ENCODE measurements at places on chromosomes 11 and 22.
A peak's percentile ranks its signal among the peaks of the same experiment; 100 is the strongest.

GRCh38 chr22:42855211-42855610, 1.9 kb downstream of the ARFGAP3 start:
- no peak for DNase-seq

DNA sequence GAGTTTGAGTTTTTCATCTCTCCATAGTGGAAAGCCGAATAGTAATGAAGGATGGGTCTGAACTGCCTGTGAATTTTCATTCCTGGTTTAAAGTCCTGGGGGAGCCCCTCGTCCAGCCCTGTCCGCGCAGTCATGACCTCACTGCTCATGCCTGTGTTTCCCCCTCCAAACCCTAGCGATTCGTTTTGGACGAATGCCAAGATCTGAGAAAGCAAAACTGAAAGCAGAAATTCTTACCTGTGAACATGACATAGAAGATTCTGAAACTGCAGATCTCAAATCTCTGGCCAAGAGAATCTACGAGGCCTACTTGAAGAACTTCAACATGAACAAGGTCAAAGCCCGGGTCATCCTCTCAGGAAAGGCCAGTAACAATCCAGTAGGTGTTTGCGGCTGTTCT, 30.5 kb downstream of the CDPF1 start:
- DNase-seq: no peak

- no peak for DNase-seq
Measured at GRCh38 chr22:48975886-48976285, 851.8 kb downstream of the BRD1 start.

- no peak for DNase-seq
Measured at GRCh38 chr11:74839446-74839845, 90.8 kb downstream of the RNF169 start.

- DNase-seq: no peak
Measured at GRCh38 chr11:77778118-77778517, 42.4 kb downstream of the RSF1 start.

GRCh38 chr11:17751558-17751957, 17.0 kb downstream of the KCNC1 start:
- DNase-seq: no peak

DNA sequence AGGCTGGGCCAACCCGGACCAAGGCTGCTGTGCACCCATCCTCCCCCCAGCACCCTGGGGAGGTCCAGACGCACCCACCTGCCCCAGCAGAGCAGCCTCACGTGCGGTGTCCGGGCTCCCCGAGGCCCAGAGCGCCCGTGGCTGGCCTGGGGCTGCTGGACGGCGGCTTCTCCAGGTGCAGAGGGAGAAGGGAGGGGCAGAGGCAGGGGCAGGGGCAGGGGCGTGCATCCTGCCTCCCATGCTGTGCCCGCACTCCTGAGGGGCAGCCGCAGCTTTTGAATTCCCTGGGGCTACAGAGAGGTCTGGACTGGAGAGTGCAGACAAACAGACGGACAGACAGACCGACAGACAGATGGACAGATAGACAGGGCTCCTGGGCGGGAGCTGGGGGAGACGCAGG, 83.6 kb upstream of the PRR5 start:
- no peak for DNase-seq

- no peak for DNase-seq
Measured at GRCh38 chr11:61042961-61043540, 59.2 kb upstream of the CD5 start.

DNA sequence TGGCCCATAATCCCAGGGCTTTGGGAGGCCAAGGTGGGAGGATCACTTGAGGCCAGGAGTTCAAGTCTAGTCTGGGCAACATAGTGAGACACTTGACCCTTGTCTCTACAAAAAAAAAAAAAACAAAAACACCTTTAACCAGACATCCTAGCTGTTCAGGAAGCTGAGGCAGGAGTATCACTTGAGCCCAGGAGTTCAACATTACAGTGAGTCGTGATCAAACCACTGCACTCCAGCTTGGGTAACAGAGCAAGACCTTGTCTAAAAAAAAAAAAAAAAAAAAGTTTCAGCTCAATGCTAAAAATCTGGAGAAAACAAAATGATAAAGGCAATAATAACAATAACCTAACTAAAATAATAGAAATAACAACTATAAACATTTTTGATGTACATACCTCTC, 22.6 kb upstream of the APLP2 start:
- no peak for DNase-seq

DNA sequence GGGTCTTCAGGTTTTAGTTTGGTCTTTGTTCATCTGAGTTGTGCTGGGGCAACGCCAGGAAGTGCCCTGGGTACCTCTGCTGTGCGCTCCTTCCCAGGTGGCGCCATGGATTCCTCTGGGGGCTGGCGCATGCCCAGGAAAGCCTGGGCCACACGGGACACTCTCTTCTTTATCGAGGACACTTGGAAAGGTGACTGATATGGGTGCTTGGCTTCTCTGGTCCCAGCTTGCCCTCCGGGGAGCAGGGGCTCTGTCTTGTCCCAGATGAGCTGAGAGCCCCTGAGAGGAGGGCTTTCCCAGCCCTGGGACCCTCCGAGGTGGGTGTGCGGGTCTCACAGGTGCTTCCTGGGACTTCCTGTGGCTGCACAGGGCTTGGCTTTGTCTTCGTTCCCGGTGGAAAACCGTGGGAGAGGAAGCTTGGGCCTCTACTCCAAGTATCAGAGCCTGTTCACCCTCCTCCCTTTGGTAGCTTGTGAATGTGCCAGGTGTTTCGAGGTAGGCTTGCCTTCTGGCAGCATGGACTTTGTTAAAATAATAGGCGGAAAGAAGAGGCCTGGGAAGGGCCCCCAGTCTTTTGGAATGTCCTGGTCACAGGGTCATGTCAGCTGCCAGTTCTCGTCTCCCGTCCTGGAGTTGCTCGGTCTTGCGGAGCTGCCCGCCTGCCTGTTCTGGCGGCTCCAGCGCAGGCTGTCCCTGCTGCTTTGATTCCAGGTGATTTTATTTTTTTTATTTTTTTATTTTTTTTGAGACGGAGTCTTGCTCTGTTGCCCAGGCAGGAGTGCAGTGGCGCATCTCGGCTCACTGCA, 10.1 kb upstream of the NEAT1 start:
- no peak for DNase-seq

- DNase-seq: no peak
Measured at GRCh38 chr11:133829566-133829965, 15.7 kb downstream of the SPATA19 start.

DNA sequence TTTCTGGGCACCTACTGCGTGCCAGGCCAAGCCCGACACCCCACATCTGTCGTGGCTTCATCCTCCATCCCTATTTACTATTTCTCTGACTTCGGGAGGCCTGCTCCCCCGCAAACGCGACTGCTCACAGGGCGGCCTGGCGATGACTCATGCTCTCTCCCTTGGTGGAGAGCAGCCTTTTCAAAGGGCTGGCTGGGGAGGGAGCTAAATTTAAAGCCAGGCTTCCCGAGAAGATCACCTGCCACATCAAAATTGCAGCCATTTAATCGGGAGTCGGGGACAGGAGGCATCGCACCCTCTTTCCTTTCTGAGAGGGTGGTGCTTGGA, 24.9 kb upstream of the SHISAL1 start:
- no peak for DNase-seq

DNA sequence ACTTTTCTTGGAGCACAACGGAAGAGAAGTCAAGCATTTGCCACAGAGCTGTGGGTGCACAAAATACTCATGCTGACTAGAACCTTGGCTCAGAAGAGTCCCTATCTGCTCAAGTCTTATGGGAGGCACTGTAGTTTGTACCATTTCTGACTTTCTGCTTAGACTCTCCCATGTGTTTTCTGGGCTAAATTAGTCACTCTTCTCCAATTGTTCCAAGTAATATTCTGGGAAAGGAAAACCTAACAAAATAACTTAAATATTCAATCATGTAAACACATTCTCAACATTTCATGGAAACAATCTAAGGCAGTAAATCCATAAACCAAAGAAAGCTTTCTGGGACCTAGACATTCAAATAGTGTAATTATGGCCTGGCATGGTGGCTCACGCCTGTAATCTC, 220.7 kb downstream of the SWAP70 start:
- no peak for DNase-seq

GRCh38 chr22:49017482-49018329, 810.0 kb downstream of the BRD1 start:
- DNase-seq: no peak

DNA sequence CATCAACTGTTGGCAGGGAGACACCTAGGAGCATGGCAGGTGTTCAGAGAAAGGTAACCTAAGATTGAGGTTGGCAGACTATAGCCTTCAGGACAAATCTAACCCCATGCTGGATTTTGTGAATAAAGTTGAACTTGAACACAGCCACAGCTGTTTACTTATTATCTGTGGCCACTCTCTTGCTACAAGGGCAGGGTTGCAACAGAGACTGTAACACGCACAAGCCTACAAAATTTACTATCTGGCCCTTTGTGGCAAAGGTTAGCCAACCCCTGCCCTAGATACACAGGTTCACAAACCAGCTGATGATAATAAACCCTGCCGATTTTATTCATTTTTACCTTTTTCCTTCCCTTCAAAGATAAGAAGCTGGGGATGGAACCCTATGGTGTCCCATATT, 2.5 kb downstream of the THYN1 start:
- DNase-seq: no peak

DNA sequence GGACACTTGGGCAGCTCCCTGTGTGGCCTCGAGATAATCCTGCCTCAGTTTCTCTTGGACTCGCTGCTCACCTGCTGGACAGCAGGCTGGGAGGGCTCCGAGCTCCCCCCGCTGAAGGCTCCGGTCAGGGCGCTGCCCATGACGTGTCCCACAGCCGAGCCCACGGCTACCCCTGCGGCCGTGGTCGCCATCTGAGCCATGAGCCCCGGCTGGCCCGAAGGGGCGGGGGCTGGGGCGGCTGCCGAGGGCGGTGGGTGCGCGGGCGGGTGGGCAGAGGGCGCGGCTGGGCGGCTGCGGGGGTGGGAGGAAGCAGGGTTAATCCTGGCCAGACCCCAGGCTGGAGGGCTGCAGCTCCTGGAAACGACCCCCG, 484 bp downstream of the CHCHD10 start:
- DNase-seq: no peak

DNA sequence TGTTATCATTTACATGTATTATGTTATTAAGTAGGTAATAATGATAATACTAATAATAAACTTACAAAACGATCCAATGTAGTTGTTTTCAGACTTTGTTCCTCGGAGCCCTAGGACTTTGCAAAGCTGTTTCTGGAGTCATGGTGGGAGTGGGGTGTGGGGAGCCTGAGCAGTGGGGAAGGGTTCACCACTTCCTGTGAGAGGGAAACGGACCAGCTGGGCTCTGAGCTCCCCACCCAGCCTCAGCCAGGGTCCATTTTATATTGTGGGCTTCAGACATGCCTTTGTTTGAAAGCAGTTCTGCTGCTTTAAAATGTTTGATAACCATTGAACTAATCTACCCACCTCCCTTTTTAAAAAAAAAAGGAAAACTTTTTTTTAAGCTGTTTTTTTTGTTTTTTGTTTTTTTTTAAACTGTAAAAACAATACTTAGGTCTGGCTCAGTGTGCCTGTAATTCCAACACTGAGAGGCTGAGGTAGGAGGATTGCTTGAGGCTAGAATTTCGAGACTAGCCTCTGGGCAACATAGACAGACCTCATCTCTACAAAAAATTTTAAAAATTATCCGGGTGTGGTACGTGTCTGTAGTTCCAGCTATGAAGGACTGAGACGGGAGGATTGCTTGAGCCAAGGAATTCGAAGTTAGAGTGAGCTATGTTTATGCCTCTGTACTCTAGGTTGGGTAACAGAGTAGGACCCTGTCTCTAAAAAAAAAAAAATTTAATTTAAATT, 7.0 kb downstream of the SERPING1 start:
- DNase-seq: no peak

DNA sequence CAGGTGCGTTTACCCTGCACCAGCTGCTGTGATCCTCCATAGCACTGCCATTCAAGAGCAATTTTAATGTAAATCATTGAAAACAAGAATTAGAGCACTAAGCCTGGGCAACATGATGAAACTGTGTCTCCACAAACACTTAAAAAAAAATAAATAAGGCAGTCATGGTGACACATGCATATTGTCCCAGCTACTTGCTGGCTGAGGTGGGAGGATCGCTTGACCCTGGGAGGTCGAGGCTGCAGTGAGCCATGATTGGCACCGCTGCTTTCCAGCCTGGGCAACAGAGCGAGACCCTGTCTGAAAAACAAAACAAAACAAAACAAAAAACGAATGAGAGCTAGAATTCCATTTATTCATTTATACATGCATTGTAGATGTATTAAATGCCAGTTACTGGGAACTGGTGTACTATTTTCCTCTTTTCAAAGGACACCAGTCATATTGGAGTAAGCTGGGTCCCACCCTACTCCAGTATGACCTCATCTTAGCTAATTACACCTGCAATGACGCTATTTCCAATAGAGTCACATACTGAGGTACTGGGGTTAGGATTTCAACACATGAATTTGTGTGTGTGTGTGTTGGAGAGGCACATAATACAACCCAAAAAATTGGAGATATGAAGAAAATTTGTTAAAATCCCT, 101.9 kb downstream of the MICAL2 start:
- no peak for DNase-seq

DNA sequence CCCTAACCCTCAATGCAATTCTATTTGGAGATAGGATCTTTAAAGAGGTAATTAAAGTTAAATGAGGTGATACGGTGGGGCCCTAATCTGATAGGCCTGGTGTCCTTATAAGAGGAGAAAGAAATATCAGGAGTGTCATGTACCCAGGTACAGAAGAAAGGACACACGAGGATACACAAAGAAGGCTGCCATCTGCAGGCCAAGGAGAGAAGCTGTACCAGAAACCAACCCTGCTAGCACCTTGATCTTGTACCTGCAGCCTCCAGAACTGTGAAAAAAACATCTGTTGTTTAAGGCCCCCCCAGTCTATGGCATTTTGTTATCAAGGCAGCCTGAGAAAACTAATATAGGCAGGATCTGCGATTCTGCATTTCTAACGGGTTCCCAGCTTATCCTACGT, 44.2 kb downstream of the FBXO7 start:
- DNase-seq: peak; percentile 15

- DNase-seq: no peak
Measured at GRCh38 chr11:120052196-120052775, 85.6 kb downstream of the TRIM29 start.

GRCh38 chr22:35727436-35727835, 9.8 kb downstream of the APOL5 start:
- DNase-seq: no peak

Data from HCT116 (cell line).